Fibroblast of mammary gland (primary cell): ENCODE measurements at places on chromosomes 11 and 22.
A peak's percentile ranks its signal among the peaks of the same experiment; 100 is the strongest.

DNA sequence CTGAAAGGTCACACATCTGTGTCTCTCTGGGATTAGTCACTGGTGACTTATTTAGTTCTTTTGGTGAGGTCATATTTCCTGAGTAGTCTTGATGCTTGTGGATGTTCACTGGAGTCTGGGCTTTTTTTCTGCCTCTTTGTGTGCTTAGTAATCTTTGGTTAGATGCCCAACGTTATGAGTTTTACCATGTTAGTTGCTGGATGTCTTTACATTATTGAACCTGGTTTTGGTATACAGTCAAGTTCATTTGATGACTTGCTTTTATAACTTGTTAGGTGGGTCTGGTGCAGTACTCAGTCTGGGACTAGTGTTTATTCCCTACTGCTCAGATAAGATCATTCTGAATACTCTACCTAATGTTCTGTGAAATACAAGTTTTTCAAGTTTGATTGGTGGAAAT, 26.2 kb upstream of the SLC37A2 start:
- DNase-seq: peak; percentile 98

DNA sequence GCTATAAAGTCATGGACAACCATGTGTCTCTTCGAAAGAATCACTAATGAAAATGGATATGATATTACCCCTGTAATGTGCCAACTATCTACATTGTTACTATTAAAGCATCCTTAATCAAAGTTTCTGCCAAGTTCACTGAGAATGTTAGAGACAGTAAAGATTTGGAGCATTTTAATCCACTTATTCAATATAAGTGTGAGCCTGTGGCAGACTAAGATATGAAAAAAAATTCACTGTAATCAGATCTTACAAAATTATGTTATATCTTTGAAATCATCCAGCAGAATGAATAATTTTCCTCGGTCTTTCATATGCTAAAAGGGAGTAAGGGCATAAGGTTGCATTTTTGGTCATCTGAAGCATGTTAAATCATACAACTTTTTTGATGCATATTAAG, 49.9 kb downstream of the MAML2 start:
- no peak for DNase-seq

DNA sequence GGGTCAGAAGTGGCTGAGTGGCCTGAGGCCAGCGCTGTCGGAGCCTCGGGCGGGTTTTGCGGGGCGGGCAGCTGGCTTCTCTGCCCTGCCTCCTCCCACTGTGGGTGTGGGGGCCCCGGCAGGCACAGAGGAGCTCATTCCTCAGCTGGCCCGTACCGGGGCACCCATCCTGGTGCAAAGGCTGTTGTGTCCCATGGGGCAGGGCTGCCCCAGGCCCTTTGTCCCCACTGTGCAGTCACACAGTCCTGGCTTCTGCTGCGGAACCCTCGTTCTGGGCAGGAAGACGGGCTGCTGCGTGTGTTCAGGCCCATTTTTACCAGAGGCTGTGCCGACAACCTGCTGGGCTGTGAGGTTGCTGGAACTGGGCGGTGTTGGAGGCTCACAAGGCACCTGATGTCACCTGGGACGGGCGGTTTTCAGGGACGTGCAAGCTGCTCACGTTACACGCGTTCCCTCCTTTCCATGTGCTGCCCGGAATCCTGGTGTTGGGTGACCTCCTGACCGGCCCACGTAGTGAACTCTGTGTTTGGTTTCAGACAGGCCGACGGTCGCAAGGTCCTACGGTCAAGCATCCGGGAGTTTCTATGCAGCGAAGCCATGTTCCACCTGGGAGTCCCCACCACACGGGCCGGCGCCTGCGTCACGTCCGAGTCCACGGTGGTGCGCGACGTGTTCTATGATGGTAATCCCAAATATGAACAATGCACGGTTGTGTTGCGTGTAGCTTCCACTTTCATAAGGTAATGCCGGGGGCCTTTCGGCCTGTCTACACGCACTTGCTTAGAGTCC, 5.2 kb downstream of the SELENOO start:
- DNase-seq: no peak

DNA sequence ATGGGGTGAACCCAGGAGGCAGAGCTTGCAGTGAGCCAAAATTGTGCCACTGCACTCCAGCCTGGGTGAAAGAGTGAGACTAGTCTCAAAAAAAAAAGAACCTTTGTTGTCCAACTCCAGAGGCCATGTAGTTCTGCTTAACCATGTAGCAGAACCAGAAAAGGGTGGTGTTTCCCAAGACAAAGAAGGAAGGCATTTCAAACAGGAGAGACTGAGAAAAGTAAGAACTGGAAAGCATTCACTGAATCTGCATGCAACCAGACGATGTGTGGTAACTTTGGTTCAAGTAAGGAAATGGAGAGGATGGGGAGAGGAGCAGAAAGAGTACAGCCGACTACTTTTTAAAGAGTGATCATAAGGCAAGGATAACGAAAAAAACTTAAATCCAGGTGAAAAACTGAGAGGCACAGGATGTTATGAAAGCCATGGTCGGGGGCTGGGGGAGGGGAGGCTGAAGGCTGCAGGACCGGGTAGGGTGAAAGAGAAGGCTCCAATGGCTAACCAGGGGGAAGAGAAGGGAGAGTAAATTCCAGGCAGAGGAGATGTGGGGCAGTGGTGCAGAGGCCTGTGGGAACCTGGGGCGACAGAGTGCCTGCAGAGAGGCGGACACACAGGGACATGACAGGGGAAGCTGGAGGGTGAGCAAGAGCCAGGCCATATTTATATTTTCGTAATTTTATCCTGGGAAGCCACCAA, 48.8 kb downstream of the MAPK1 start:
- DNase-seq: no peak

GRCh38 chr11:126756421-126756820, 244.1 kb downstream of the KIRREL3 start:
- no peak for DNase-seq

DNA sequence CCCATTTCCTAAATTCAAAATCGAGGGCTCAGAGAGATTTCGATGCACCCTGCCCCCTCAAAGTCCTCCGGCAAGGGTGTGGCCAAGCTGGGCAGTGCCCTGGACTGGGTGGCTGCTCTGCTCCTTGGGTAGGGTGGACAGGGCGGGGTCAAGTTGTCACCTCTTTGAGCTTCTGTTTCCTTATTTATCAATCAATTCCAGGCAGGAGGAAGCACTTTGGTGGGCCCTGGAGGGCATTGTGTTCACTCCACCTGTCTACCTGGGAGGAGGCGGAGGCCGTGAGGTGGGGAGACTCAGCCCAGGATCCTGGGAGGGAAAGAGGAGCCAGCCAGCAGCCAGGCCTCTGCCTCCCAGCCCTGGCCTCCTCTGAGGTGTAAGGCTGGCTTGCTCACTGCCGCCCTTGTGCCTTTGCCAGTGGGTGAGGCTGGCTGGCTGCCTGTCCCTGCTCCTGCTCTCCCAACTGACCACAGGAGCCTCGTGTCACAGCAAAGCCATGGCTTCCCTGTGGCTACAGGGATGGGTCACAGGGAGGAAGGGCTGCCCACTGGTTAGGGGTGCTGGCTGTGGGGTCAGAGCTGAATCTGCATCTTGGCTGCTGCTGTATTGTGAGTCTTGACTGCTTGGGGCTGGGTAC, 25.5 kb upstream of the SHISAL1 start:
- no peak for DNase-seq

DNA sequence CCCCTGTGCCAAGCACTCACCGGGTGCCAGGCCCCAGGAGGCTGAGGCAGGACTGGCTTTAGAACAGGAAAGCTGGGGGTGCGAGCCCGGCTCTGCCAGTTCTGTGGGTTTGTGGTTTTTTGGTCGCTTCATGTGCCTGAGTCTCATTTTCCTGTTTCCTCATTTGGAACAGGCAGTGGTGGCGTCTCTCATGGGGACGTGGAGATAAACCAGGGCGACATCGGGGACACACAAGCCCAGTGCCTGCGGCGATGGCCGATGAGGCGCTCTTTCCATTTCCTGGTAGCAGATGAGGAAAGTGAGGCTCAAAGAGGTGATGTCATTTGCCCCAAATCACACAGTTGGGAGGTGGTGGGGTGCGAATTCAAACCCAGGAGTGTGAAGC, 20.8 kb upstream of the CHKA start:
- no peak for DNase-seq

GRCh38 chr22:17627961-17628405, 566 bp downstream of the ATP6V1E1 start:
- no peak for DNase-seq

DNA sequence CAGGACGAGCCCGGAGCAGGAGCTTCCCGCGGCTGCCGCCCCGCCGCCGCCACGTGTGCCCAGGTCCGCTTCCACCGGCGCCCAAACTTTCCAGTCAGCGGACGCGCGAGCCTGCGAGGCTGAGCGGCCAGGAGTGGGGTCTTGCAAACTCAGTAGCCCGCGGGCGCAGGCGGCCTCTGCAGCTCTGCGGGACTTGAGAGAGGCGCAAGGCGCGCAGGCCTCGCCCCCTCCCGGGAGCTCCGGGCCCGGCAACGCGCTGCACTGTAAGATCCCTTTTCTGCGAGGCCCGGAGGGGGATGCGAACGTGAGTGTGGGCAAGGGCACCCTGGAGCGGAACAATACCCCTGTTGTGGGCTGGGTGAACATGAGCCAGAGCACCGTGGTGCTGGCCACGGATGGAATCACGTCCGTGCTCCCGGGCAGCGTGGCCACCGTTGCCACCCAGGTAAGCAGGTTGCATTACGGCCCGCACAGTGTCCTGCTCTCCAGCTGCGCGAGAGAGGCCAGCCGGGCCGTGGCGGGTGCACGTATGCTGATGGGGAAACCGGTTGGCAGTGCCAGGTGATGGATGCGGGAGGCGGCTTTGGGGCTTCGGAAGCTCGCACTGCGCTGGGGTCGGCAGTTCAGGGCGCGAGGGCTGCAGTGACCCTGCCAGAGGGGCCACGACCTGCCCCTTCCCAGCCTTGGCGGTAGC, 2.0 kb downstream of the SLC6A5 start:
- no peak for DNase-seq

GRCh38 chr11:116312570-116313391, 460.0 kb downstream of the BUD13 start:
- peak; percentile 2 for DNase-seq

DNA sequence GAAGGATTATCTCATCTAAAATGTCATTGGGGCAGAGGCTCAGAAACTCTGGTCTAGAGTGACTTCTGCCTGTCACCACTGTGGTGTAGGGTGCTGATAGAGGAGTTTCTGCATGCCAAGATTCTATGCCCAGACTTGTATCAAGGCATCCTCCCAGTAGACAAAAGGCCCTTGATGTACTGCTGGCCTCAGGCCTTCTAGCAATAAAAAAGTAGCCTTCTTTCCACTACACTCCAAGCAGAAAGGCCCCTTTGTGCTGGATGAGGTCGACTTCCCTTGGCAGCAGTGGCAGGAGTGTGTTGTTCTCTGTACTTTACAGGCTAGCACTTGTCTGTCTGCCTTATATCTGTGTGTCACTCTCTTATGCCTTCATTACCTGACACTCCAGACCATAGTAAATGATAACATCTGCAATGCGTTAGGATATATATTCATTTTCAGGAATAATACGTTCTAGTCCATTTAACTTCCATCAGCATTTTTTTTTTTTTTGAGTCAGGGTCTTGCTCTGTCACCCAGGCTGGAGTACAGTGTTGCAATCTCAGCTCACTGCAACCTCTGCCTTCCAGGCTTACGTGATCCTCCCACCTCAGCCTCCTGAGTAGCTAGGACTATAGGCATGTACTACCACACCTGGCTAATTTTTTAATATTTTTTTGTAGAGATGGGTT, 49.5 kb upstream of the RRM1 start:
- no peak for DNase-seq

DNA sequence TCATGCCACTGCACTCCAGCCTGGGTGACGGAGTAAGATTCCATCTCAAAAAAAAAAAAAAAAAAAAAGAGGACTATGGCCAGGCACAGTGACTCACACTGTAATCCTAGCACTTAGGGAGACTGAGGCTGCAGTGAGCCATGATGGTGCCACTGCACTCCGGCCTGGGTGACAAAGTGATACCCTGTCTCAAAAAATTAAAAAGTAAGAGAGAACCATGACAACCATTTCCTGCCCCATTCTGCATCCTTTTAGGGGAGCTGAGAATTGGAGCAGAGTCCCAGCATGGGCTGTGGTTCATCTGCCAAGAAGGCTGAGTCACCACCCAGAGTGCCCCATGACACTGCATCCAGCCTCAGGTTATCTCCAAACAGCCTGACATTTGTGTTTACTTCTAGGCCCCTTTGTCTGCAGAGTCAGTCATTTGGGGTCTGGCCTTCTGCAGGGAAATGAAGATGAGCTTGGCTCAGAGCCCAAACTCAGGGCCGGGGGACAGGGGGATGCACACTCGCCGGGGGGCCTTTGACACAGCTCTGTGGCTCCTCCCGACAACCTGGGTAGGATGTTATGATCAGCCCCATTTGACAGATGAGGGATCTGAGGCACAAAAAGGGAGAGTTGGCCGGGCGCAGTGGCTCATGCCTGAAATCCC, 4.7 kb downstream of the CSDC2 start:
- peak; percentile 85 for DNase-seq

- DNase-seq: no peak
Observed at GRCh38 chr11:126189109-126189929, 22.1 kb downstream of the RPUSD4 start.

DNA sequence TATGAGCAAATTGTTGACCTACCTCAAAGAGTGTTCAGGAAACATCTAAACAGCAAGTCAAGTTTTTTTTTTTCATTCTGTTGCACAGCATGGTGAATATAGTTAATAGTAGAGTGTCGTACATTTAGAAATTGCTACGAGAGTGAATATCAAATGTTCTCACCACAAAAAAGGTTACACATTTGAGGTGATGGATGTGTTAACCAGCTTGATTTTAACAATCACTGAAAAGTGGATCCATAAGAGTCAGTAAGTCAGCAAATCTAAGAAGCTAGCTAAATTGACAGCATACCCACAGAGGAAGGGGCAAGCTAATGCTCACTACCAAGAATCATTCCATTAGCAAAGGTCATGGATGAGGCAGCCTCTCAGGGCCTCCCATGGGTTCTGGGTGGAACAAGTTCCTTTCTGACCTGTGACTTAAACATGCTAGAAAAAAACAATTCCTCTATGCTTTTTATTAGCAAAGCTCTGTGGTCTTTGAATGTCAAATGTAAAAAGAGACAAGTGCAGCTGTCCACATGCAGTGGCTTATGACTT, 235.4 kb upstream of the CCDC179 start:
- no peak for DNase-seq

- no peak for DNase-seq
Observed at GRCh38 chr11:122951211-122951610, 30.4 kb downstream of the BSX start.

DNA sequence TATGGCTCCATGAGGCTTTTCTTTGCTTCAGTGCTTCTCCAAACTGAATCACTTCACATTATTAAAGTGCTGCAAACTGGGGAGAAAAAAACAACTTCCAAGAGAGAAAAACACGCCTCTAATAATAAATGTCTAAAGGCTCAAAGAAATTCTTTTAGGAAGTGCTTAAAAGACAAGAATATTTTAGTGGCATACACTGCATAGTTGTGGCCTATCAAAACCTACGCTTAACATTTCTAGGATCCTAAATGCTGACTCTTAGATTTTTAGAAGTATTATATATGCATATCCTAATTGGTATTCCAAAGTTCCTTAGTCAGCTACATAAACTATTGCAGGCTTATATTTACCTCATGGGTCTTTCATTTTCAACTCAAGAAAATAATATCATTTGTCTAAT, 879.0 kb upstream of the CCDC90B start:
- DNase-seq: no peak

GRCh38 chr11:115313224-115313838, 190.9 kb downstream of the CADM1 start:
- no peak for DNase-seq

GRCh38 chr11:38680746-38681145, 2082.7 kb upstream of the RAG2 start:
- DNase-seq: no peak
